ENCODE measurements at places on chromosomes 11 and 22.

GRCh38 chr22:48310289-48310688 is 1517.4 kb downstream of the BRD1 start:
- no peak for DNase-seq

- no peak for DNase-seq
Observed at GRCh38 chr11:28347371-28347770, 239.2 kb downstream of the METTL15 start.

DNA sequence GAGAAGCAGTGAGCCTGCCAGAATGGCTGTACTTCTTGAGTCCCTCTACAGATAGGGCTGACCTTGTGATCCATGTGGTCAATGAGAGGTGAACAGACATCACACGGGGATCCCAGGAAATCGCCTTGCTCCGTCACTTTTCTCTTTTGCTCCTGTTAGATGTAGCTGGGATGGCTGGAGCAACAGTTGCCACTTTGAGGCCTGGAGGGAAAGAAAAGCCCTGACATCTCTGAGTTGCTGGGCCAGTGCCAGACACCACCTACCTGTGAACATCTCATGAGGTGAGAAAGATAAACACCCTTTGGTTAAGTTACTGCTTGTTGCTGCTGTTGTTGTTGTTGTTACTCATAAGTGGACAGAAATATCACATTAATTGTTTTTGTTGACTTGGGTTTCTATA is 840.3 kb downstream of the TBC1D22A start:
- no peak for DNase-seq

- no peak for DNase-seq
Observed at GRCh38 chr11:46655631-46656030, 38.3 kb downstream of the ATG13 start.

- no peak for DNase-seq
Observed at GRCh38 chr22:41857155-41857859, 24.4 kb downstream of the SREBF2 start.

DNA sequence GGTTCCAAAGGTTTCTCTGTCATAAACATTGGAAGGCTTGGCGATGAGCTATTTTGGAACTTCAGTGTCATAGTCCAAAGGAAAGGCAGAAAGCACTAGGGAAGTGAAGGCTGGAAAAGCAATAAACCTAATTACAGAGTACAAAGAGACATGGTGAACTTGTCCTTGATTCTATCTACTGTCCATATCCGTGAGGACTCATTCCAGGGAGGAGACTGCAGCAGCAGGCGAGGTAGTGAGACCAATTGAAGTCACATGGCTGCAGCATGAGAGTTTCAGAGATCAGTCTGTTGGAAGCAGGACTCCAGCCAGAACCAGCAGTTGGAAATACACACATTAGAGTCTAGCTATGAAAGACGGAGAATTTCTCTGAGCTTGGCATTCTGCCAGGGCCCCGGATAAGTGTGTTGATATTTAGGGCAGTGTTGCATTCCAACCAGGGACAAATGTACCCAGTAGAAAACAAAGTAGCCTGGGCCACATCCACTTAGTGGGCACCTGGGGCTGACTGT is 54.1 kb upstream of the ARHGAP42 start:
- DNase-seq: no peak

All from NCI-H1436 treated with DMSO at 0.1 percent for 48 hours (cell line).